EH (cell line): ENCODE measurements at places on chromosomes 6 and 20.

DNA sequence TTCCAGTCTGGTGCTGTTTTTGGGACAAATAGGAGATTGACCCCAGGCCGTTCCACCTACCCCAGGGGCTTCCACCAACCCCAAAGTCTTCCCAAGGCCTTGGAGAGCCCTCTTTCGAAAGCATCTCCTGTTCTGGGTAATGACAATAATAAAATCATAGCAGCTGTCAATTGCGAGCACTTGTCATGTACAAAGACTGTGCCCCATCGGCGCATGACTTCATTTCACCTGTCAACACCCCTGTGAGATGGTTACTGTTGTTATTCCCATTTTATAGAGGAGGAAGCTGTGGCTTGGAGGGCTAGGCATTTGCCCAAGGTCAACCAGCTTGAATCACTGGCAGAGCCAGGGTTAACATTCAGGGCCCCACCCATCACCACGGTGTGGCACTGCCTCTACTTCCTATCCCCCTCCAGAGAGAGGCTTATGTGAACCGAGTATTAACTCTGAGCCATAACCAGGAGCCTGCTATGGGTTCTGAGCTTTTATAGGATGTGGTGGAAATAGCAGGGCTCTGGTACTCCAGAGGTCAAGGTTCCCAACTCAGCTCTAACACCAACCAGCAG, 51.2 kb downstream of the HNF4A start:
- no peak for DNase-seq

DNA sequence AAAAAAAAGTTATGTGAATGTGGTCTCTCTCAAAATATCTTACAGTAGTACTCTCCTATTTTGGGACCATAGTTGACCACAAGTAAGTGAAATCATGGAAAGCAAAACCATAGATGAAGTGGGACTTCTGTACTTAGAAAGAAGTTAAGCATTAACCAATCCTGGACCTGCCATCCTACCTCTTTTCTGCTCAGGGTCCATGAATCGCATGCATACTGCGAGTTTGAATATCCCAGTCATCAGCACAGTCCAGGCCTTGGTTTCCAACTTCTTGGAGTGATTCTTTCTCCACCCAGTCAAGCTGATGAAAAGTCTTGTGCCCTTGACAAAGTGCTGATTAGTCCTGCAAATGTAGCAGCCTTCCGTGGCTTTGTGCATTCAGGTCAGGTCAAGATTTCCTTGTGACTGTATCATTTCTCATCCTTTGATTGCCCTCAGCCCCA, 46.0 kb downstream of the RNF217 start:
- peak; percentile 71 for DNase-seq

GRCh38 chr6:55794136-55794812, 81.1 kb downstream of the BMP5 start:
- DNase-seq, result peak; percentile 3

DNA sequence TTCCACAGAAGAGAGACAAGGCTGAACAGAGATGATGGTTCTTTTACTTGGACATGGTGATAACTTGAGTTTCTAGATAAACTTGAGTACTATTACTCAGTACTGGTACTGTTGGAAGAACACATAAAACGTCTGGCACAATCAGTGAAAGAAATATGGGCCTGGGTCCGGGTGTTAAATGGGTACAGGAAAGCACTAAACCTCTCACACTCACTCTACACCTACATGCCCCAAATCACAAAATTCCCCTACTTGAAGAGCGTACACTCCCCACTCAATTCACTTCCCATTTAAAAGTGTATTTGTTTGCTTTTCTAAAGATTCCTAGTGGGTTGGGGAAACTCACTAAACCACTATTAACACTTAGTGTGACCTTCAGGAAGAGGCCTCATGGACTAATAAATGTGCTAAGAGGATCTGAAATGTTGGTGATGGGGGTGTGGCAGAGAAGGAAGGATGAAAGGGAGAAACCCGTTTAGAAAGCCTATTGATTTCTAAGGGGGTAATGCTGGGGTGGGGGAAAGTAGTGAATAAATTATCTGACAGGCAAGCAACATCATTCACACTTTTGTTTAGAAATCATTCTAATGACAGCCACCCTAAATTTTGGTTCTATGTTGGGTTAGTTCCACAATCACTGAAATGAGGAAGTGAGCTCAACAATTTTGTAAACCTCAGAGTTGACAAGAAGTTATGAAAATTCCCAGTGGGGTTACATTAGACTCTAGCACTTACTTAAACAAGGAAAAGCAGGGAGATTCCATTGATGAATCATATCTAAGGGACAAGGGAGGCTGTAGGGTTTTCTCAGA, 222.6 kb upstream of the MARCKS start:
- DNase-seq, result peak; percentile 88

GRCh38 chr6:40411881-40412280, 175.3 kb downstream of the LRFN2 start:
- no peak for DNase-seq

- DNase-seq, result no peak
These were observed 117.1 kb upstream of the CCDC28A start for GRCh38 chr6:138656364-138657064.

- DNase-seq, result no peak
These were observed 135.9 kb downstream of the JPH2 start for GRCh38 chr20:44050925-44051660.

DNA sequence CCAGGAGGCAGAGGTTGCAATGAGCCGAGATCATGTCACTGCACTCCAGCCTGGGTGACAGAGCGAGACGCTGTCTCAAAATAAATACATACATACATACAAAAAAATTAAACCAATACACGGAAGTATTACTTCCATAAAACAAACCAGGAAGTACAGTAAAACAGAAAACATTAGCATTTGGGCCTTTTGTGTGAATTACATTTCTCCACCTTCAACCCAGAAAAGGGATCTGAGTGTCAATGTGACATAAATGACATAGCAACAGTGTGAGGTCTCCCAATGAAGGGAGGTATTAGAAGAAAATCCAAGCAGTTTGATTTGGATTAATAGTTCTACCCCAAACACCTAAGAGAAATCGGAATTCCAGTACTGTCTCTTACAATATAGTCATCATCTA, 10.1 kb downstream of the CSNK2A1 start:
- DNase-seq, result no peak

DNA sequence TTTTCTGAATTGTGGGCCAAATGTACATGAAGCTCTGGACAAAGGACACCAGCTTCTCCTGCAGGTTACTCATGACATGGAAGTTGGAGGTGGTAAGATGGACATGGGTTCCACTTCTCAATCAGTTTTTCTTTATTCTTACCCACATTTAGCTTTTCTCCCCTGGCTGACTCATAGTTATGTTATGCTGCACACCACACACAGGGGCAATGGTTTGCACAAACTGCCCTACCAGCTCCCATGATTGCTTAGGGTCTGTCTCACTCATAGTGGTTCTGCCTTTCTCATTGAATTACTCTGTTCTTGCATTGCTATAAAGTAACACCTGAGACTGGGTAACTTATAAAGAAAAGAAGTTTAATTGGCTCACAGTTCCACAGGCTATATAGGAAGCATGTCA, 4.5 kb upstream of the CD109 start:
- DNase-seq, result peak; percentile 35

- DNase-seq, result peak; percentile 76
These were observed 128.4 kb upstream of the ESR1 start for GRCh38 chr6:151679081-151679480.

DNA sequence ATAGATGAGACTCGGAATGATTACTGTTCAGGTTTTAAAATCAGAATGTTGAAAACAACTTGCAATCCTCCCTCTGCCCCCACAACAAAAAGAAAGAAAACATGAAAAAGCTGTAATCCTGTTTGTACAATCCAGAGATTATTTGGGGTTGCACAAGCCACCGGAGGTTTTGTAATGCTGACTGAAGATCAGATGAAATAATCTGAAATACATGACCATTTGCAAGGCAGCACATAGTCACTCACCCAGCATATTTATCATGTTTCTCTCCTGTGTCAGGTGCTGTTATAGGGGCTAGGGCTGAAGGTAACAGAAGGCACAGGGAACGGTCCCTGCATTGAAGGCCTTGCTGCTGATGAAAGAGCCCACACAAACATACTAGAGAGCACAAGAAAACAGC, 85.3 kb downstream of the SIM1 start:
- DNase-seq, result no peak

DNA sequence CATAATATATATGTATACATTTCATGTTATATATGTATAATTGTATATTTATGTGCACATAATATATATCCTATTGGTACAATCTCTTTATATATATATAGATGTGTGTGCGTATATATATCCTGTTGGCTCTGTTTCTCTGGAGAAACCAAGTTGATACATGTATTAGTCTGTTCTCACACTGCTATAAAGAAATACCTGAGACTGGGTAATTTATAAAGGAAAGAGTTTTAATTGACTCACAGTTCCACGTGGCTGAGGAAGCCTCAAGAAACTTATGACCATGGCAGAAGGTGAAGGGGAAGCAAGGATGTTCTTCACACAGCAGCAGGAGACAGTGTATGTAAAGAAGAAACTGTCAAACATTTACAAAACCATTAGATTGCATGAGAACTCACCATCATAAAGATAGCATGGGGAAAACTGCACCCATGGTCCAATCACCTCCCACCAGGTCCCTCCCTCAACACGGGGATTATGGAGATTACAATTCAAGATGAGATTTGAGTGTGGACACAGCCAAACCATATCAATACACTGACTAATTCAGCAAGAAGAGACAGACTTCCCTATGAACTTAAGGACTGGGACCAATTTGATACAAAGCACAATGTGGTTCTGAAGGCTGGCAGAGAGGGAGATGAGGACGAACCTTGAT, 14.0 kb downstream of the CST3 start:
- no peak for DNase-seq

DNA sequence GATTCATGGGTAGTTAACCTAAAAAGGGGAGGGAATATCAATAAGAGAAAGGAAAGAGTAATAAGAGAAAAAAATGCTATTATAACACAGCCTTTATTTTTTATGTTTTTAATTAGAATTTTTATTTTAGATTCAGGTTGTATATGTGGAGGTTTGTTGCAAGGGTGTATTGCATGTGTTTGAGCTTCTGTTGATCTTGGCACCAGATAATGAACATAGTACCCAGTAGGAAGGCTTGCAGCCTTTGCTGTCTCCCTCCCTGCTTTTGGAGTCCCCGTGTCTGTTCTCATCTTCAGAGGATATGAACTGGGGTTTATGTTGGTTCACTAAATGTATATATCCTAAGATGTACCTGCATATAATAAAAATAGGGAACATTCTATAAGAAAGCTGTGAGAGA, 250.0 kb downstream of the UST start:
- no peak for DNase-seq

DNA sequence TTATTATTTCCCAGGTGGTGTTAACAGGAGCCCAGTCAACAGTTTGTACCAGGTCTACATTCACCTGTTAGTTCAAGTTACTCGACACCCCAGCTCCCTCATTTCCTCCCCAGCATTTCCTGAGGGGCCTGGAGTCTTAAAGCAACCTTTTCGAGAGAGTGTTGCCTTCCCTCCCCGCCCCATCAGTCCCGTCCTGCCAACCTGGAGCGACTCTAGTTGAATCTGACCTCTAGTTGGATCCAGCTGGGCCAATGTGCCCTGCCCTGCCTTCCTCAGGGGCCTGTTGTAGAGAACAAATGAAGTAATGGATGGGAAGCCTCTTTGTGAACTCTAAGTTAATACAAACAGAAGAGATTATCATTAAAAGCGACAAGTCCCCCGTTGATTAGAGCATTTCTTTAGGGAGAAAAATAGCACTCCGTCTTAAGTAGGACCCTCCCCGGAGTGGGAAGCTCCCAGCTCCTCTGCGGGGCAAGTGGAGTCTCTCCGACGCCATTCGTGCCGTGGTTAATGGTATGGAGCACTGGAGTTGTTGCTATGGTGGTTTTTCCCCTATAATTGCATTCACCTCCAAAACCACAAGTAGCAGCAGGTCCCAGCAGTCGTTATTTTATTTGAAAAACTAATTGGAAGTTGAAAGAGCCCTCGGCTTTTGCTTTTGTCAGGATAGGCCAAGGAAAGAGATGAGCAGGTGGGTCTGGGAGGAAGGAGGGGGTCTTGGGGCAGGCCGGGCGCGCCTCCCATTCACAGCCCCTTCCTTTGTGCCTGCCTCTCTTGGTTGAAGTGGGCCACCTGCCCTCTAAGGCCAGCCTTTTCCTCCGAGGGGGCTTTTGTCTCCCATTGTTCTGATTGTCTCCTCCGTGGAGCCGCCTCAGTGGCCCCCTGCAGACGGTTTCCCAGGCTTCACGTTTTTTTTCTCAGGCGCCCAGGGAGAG, 16.1 kb downstream of the GHRH start:
- no peak for DNase-seq
